ENCODE measurements at places on chromosomes 11 and 22.

- DNase-seq = no peak
Measured at GRCh38 chr11:27603376-27603990, 96.8 kb downstream of the BDNF start.

- DNase-seq = no peak
Measured at GRCh38 chr22:20796731-20797130, 22.8 kb downstream of the SERPIND1 start.

- DNase-seq = no peak
Measured at GRCh38 chr11:12356944-12357655, 20.3 kb upstream of the PARVA start.

DNA sequence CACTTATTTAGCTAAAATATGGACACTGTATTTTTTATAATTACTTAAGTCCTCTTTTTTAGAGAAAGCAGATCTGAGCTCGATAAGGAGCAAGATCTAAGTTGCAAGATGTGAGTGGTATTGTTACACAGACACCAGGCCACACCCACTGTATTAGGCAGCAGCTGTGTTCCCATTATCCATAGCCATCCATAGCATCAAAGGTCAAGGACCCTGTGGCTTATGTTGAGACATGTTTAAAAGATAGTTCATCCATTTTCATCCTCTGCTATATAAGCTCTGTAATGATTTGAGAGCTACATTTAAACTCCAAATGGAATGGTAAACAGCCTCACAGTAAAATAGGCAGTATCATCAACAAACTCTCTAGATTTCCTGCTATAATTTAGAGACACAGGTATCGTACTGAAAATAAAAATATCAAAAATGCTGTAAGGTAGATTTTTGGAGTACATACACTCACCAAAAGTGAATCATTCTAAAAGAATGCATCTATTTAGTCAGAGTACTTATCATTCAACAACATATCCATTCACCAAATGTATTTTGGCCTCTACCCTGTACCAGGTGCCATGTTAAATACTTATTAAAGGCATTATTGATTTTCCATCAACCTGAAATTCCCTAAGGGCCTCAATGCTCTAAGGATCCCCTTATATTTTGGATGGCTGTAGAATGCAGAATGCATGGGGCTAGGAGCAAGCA lies 574.0 kb downstream of the LRRC4C start:
- no peak for DNase-seq

GRCh38 chr11:20671856-20672546 lies 2.6 kb downstream of the NELL1 start:
- DNase-seq = no peak

DNA sequence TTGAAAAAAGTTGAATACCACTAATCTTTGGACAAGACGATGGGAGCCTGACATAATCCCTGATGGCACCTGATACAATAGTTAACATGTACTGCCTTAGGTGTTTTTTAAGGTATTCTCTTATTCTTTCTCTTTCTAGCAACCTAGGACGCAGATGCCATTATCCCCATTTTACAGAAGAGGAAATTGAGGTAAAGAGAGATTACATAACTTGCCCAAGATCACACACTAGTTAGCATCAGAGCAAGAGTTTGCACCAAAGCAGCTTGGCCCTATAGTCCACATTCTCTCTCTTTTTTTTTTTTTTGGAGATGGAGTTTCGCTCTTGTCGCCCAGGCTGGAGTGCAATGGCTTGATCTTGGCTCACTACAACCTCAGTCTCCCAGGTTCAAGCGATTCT lies 35.7 kb upstream of the RBFOX2 start:
- DNase-seq = no peak

DNA sequence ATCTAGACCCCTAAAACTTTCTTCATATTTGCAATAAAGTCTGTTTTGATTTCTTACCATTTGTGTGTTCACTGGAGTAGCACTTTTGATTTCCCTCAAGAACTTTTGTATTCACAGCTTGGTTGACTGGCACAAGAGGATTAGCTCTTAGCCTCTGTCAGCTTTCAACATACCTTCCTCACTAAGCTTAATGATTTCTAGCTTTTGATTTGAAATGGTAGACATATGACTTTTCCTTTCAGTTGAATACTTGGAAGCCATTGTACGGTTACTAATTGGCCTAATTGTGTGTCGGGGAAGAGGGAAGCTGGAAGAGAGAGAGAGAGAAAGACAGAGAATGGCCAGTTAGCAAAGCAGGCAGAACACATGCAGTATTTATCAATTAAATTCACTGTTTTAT lies 180.5 kb downstream of the ARHGAP42 start:
- no peak for DNase-seq

DNA sequence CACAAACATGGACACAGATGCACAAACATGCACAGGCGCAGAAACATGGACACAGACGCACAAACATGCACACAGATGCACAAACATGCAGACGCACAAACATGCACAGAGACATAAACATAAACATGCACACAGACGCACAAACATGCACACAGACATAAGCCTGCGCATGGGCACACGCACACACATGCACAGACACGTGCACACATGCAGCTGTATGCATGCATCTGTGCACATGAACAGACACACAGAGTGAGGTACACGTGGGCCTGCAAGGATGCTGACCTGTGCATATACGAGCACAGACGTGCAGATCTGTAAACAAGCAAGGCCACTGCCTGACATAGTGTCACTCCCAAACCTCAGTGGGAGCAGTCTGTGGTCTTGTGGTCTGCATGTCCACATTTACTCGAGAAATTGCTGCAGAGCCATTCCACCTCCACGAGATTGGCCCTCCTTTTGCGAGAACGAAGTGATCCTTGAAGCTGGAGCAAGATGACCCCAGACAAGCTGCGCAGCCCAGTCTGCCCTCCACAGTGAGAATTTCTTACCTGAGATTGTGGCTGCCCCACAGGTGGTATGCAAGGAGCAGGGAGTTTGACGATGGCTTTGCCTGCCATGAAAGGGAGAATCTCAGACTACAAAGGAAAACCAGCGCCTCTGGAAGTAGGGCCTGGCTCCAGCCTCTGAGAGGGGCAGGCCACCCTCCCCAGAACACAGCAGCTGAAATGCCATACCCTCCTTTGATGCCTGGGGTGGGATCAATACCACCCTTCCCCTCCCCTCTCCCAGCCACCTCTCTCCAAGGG lies 299.9 kb downstream of the BRD1 start:
- DNase-seq = no peak

GRCh38 chr11:81907996-81908395 lies 825.7 kb downstream of the FAM181B start:
- DNase-seq = no peak

DNA sequence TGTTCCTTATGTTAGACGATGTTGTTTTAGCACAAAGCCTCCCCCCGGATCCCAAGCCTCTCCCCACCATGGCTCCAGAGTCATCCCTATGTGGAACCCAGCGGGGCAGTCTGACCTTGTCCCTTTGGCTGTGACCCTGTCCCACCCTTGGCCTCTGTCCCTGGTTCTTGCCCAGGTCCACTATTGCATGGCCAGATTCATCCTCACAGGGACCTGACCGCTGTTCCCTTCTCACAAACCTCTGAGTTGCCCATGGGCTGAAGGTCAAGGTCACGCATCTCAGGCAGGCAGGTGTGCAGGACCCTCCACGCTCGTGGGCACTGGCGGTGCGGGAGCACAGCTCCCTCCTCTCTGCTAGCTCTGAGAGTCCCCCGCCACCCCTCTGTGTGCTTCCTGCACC lies 39.0 kb downstream of the BCR start:
- no peak for DNase-seq

GRCh38 chr11:8908099-8908498 lies 2.9 kb upstream of the AKIP1 start:
- DNase-seq = no peak

- DNase-seq = peak; percentile 48
Measured at GRCh38 chr11:68206211-68206610, 6.9 kb downstream of the KMT5B start.

DNA sequence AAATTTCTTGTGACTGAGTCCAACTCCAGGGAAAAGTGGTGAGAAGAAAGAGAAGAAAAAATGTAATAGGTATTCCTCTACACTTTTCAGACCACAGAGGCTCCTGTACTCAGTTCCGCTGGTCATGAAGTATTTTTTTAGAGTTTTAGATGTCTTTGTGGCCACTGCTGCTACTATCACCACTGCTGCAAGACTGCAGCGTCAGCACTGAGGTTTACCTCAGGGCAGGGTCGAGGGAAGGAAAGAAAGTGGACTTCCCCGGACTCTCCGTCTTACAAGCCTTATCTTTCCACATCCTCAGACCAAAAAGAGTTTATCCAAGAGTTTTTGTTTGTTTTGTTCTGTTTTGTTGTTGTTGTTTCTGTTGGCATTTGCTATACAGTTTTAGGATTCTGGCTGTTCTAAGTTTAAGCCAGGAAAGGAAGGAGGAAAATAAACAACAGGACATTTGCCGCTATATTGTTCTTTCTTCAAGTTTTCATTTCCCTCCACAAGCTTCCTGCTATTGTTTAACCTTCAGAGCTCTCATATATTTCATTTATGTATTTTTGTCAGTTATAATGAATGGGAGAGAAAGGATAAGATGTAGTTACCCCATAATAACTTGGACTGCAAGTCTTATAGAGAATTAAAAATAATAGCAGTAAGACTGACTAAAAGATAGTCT lies 919.3 kb downstream of the NTM start:
- no peak for DNase-seq

DNA sequence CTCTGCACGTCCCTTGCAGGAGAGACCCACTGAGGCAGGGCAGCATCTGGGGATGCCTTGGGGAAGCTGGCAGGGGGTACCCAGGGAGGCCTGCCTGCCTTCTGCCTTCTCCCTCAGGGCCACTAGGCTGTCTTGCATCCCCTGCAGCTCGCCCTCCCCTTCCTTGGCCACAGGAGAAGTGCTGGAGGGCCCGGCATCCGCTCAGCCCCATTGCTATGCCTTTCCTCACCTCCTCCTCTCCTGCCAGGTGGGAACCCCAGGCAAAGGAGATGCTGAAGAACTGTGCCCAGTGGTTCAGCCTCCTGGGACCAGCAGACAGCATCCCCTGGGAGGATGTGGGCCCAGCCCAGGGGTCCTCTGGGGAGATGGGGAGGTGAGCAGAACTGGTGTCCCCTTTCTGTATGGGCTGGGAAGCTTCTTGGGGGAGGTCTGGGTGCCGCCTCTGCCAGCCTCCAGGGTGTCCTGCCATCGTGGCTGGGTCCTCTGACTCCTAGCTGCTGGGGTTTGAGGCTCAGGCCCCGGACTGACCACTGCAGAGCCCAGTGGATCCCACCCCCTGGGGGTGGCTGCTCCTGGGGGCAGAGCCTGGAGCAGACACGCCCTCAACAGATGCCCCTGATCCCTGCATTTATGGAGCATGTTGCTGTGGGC lies 20.6 kb downstream of the MRGPRG start:
- no peak for DNase-seq

DNA sequence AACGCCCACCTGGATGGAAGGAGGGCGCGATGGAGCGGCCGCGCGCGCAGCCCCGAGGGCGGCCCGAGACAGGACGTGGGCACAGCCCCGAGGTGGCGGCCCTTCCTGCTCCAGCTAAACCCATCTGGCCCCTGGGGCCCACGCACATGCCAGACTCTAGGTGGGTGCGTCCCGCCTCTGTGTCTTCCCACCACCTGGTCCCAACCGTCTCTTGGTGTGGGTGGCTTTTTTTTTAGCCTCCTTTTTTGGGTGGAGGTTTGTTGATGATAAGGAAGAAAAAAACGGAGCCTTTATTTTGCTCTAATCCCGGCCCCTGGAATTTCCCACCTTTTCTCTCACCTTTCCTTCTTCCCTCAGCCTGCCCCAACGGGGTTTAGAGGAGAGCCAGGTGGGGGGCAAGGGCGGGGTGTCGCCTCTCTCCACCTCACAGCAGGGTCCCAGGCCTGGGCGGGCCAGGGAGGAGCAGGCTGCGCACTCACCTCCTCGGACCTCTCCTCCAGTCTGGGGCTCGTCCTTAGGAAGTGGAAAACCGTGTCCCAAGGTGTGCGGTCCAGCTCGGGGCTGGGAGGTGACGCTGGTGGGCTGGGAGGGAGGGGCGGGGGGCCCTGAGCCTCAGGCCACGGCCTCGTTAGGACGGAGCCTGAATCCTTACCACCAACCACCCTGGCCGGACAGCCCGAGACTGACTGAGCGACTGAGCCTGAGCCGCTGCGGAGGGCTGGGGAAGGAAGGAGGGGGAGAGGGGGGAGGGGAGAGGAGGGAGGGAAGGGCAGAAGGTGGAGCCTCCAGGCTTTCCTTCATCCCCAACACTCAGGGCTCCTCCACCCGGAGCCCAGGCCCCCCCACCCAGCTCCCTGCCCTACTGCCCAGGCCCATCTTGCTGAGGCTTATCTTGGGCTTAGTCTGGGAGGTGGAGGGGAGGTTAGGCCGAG lies at the start of gene SOX10:
Gene SOX10 (minus strand): TSS at position 696 of the 932 bp plus-strand sequence. CDS start 771 bp downstream, outside the sequence.
- no peak for DNase-seq

- no peak for DNase-seq
Measured at GRCh38 chr11:118868659-118869058, 15.0 kb upstream of the CXCR5 start.

GRCh38 chr11:12177739-12178338 lies 67.4 kb downstream of the MICAL2 start:
- DNase-seq = no peak

GRCh38 chr22:27780161-27780575 lies 21.4 kb downstream of the MN1 start:
- DNase-seq = no peak

DNA sequence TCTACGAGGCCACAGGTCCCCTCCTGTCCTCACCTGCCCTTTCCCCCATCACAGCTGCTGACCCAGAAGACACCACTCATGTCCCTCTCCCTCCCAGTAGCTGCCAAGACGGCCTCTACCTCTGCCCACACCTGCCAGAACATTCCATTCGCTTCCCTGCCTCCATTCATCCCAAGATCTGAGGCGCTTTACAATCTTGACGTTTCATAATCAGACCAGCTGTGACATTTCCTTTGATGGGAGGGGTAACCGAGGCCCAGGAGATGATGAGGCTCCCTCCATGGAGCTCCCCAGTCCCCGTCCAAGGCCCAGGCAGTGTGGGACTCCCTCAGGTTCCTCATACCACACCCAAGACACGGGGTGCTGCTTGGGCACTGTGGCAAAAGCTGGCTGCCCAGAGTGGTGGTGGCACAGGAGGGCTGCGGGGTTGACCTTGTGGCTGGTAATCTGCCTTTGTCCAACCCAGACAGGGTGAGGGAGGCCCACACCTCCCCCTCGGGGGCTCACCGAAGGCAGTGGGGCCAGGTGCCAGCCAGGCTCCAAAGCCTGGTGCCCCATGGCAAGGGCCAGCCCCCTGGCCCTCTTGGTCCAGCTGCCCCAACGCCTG lies 17.3 kb downstream of the PHLDA2 start:
- no peak for DNase-seq
